ENCODE measurements at places on chromosomes 7 and 10.

- no peak for DNase-seq
Measured at GRCh38 chr10:118047157-118047719, 497 bp upstream of the RAB11FIP2 start.

DNA sequence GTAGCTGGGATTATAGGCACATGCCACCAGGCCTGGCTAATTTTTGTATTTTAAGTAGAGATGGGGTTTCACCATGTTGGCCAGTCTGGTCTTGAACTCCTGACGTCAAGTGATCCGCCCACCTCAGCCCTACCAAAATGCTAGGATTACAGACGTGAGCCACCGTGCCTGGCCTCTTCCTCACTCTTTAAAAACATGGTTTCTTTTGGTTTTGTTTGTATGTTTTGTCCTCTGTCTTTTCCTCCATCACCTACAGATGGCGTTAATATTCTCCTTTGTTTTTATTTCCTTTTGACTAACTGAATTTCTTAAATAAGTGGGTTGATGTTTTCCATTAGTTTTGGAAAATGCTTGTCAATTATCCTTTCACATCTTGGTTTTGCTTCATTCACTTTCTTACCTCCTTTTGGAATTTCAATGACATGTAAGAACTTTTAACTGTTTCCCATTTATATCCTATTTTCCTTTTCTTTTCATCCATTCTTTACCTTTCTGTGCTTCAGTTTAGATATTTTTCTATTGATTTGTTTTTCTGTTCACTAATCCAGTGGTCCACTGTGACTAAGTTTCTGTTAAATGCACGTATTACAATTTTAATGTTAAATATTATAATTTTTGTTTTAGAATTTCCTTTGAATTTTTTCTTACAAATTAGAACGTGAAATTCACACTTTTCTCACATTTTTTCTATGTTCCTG, 104.1 kb downstream of the ZNF467 start:
- DNase-seq, result no peak

- no peak for DNase-seq
Measured at GRCh38 chr10:75355706-75356105, 45.9 kb downstream of the ZNF503 start.

GRCh38 chr10:7409045-7409731, 1.6 kb downstream of the SFMBT2 start:
- no peak for DNase-seq

DNA sequence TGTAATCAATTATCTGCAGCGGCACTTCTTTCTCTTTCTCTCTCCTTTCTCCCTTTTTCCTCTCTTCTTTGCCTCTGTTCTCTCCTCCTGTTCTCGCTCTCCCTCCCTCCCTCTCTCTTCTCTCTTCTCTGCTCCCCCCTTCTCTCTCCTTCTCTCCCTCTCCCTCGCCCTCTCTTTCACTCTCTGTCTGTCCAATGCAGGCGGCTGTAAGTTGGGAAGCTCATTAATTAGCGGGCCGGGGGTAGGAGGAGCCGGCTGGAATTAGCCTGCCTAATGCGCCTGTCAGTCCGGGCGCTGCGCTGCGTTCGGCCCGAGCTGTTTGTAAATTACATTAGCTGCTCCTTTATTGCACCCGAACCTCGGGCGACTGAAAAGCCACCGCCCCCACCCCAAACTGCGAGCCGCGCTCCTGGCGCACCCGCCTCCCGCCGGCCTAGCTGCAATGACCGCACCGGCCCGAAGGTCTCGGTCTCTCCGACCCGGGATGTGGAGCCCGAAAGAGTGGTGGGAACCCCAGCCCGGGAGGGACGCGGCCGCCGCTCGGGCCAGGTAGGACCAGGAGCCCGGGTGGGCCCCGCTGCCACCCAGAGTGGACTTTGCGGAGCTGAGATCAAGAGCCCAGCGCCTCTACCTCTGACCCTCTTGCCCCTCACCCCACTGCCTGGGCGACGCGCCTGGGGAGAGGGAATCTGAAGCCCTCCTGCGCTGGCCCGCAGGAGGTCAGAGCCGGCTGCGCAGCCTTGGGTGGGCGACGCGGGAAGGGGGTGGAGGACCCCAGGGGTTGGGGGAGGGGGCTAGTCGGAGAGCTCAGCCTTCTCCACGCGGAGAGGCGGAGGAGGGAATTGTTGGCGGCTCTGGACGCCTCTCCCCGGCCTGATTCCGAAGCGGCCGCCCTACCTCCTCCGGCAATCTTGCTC, at the start of gene LBX1:
Gene LBX1 (minus strand): TSS at position 198 of the 917 bp plus-strand sequence. CDS start 648 bp downstream, outside the sequence.
- DNase-seq, result no peak

- no peak for DNase-seq
Measured at GRCh38 chr7:69162931-69163670, 435.2 kb upstream of the AUTS2 start.

DNA sequence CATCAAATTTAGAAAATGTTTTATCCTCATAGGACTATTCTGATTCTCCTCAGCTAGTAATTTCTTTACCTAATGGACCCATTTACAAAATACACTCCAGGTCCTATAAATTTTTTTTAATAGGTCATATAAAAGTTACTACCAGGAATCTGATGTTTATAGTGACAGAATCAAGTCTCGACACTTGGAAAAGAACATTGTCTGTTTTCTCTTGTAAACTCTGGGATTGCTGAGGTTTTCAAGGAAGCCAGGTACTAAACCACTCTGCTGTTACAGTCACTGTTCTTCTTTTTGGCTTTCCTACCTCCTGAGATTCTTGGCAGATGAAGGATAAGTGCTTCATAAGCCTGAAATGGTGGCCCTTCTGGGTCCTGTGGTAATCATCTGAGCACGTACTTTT, 493.1 kb downstream of the AUTS2 start:
- no peak for DNase-seq

GRCh38 chr10:80260295-80261243, 28.9 kb downstream of the MAT1A start:
- DNase-seq, result peak; percentile 67

- no peak for DNase-seq
Measured at GRCh38 chr7:115816318-115816974, 214.1 kb downstream of the TFEC start.

- DNase-seq, result no peak
Measured at GRCh38 chr7:54813398-54813797, 54.4 kb upstream of the SEC61G start.

DNA sequence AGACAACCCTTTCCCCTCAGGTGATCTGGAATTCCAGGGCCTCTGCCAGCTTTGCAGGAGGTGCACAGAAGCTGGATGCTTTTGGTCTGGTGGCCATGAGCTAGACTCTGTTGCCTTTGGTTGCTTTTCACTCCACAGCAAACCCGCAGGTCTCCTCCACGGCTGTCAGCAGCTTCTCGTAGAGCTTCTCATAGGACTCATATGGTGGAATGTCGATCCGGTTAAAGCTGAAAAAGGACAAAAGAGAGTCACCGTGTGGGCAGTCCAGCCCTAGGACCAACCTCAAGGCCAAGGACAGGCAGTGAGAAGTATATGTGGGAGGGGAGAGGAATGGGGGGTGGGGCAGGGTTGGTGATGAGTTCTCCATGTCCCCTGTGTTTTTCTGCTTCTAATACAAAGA, 113.5 kb downstream of the SMURF1 start:
- no peak for DNase-seq

- DNase-seq, result no peak
Measured at GRCh38 chr10:132774902-132775863, 10.8 kb downstream of the NKX6-2 start.

- no peak for DNase-seq
Measured at GRCh38 chr7:15461576-15461975, 100.2 kb downstream of the AGMO start.

DNA sequence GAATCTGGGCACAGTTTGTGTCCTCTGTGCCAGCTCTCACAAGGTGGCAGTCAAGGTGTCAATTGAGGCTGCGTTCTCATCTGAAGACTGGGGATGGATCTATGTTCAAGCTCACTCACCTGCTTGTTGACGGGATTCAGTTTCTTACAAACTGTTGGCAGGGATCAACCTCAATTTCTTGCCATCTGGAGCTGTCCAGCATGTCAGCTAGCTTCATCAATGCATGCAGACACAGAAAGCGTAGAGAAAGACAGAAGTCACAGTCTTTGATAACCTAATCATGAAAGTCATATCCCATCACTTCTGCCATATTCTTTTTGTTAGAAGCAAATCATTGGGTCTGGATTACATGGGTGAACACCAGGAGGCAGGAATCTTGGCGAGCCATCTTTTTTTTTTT, 32.0 kb upstream of the WAPL start:
- no peak for DNase-seq

DNA sequence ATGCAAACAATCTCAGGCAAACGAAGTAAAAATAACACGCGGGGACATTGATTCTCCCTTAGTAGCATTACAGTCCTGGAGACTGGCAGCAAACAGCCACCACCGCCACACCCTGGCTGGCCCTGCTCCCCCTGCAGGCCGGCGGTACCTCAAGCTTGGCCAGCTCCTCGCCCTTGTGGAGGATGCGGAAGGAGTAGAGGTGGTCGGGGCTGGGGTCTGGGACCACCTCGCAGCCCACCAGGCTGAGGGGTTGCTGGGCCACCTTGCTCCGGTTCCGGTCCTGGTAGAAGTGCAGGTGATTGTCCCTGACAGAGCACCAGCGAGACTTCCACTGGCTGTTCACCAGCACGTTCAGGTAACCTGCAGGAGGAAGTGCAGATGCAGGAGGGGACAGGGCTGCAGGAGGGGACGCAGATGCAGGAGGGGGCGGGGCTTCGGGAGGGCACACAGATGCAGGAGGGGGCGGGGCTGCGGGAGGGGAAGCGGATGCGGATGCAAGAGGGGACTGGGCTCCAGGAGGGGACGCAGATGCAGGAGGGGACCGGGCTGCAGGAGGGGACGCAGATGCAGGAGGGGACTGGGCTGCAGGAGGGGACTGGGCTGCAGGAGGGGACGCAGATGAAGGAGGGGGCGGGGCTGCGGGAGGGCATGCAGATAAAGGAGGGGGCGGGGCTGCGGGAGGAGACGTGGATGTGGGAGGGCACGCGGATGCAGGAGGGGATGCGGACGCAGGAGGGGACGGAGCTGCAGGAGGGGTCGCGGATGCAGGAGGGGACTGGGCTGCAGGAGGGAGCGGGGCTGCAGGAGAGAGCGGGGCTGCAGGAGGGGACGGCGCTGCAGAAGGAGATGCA, 65.7 kb downstream of the VWA2 start:
- DNase-seq, result peak; percentile 58

DNA sequence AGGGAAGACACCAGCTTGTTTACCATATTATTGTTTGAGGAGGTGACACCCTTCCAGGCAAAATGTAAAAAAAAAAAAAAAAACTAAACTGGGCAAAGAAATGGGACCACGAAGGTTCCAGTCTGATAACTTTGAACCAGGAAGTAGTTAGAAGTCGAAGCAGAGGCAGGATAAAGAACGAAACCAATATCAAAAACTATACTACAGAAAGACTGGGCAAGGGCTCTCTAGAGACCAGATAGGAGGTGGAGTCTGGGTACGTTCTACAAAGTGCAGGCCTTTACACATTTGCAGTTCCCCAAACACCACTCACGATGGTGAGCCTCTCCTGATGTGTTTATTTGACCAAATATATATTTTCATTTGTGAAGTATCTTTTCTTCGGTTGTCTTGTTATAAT, 125.7 kb upstream of the CDK1 start:
- DNase-seq, result no peak

DNA sequence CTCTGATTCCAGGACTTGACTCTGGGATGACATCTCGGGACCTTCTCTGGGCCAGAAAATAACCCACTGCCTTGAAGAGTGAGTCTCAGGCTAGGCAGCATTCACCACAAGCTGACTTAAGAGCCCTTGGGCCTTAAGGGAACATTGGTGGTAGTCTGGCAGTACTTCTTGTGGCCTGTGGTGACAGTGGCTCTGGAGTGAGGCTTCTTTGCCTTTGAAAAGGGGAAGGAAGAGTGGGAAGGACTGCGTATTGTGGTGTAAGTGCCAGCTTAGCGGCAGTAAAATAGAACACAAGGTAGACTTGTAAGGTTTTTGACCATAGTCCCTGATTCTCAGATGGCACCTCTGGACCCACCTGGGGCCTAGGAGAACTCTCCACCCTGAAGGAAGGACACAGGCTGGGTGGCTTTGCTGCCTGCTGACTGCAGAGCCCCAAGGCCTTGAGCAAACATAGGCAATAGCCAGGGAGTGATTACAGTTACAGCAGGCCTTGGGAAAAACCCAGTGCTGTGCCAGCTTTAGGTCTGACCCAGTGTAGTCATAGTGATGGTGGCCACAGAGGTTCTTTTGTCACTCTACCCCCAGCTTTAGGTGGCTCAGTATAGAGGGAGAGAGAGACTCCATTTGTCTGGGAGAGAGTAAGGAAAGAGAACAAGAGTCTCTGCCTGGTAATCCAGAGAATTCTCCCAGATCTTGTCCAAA, 483.9 kb downstream of the SH2D4B start:
- DNase-seq, result no peak

DNA sequence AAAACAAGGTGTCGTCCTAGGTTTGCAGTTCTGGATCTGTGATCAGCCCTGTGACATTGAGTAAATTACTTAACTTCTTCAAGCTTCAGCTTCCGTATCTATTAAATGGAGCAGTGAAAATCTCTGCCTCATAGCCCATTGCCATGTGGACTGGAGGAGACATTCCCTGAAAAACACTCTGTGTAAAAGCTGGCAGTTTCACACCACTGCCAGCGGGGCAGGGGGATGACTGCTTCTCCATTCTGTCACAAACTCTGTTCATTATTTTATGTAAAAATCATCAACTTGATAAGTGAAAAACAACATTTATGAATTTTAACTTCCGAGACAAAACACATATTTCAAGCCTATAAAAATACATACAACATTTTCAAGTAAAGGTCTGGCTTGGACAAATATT, 234.7 kb downstream of the BMPER start:
- DNase-seq, result no peak

DNA sequence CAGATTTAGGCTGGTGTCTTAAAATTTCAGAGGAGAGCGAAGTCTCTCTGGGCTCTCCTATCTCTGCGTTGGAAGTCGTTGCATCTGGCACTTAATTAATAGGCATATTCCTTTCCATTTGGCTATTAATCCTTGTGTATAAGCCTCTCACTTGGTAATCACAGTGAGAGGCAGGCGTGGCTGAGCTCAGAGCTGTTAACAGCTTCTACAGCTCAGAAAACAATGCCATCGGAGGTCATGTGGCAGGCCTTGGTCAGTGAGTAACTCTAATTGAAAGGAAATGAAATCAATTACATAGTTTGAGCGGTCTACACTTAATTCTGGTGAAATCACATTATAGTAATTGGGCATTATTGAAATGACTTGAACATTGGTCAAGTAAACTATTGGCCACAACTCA, 135.1 kb downstream of the DPY19L1 start:
- no peak for DNase-seq

DNA sequence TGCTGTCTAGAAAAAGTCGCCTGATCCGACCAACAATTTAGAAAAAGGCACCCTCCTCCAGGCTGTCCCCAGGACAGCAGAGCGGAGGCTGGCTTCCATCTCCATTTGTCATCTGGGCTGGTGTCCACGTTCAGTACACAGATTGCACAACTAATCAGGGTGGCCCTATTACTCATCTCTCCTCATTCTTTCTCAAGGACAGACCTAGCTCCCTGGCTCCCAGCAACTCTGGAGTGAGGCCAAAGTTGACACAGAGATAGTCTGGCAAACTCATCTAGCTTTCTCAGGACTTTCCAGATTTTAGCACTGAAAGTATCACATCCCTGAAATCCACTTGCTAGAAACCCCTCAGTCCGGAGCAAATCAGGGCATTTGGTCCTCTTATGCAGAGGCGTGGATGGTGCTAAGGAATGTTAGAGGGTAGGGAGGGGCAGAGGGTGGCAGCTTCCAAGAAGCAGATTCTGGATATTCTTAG, 75.1 kb downstream of the DNAH11 start:
- DNase-seq, result peak; percentile 78

GRCh38 chr10:66102756-66103155, 823.1 kb upstream of the LRRTM3 start:
- DNase-seq, result no peak

GRCh38 chr10:26914898-26915297, 54.1 kb upstream of the ABI1 start:
- DNase-seq, result no peak
